ENCODE measurements at places on chromosomes 4 and X.

GRCh38 chr4:129218897-129219296, 122.9 kb downstream of the C4orf33 start:
- no peak for ATAC-seq

GRCh38 chr4:53714236-53715140, 123.2 kb upstream of the LNX1 start:
- ATAC-seq = no peak

GRCh38 chr4:90025248-90025647, 101.9 kb upstream of the CCSER1 start:
- no peak for ATAC-seq

DNA sequence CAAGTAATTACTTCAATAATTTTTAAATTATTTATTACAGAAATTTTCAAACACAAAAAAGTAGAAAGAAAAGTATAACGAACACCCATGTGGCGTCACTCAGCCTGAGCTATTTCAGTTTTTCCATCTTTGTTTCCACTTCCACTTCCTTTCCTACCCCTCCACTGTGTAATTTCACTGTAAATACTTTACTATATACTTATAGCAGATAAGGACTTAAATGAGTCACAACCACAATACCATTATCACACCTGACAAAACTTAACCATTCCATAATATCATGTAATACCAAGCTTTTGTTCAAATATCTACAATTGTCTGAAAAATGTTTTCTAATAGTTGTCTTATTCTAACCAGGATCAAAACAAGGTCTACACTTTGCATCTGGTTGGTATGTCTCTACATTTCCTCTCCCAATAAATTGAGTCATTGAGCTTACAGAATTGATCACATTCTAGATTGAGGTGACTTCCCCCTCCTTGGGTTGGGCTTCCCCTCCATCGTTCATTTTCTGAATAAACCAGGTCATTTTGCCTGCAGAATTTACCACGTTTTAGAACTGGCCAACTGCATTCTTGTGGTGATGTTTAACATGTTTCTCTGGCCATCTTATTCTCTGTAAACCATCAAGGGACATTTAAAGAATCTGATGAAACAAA, 48.7 kb downstream of the ATP10D start:
- peak; percentile 61 for ATAC-seq

DNA sequence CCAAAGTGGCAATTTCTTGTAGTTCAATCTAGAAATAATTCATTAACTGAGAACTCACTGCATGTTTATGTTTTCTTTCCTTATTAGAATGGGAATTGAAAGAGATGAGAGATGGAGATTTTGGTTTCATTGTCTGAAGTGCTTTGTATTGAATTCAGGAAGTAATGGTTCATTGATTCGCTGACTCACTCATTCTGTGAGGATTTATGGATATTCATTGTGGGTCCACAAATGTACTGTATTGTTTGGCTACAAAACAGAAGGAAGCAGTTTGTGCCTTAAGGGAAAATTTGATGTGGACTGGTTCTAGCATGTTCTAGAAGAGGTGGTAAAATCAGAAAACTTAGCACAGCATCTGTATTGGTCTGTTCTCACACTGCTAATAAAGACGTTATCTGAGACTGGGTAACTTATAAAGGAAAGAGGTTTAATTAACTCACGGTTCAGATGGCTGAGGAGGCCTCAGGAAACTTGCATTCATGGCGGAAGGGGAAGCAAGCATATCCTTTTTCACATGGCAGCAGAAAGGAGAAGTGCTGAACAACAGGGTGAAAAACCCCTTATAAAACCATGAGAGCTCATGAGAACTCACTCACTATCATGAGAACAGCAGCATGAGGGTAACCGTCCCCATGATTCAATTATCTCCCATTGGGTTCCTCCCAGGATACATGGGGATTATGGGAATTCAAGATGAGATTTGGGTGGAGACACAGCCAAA, 132.3 kb upstream of the VCX3A start:
- no peak for ATAC-seq

DNA sequence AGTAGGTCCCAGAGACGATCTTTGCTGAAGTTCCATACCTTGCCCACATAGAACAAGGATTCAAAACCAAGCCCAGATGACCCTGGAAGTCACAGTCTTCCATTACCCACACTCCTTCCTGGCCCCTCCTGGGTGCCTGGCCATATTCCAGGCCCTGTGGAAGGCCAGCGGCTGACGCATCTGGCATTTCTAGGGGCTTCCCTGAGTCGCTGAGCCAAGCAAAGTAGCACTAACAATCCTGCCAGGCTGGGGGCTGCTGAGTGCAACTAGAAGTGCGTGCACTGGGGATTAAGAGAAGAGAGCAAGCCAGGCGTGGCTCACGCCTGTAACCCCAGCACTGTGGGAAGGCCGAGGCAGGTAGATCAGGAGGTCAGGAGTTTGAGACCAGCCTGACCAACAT, 175.2 kb upstream of the CPEB2 start:
- no peak for ATAC-seq

DNA sequence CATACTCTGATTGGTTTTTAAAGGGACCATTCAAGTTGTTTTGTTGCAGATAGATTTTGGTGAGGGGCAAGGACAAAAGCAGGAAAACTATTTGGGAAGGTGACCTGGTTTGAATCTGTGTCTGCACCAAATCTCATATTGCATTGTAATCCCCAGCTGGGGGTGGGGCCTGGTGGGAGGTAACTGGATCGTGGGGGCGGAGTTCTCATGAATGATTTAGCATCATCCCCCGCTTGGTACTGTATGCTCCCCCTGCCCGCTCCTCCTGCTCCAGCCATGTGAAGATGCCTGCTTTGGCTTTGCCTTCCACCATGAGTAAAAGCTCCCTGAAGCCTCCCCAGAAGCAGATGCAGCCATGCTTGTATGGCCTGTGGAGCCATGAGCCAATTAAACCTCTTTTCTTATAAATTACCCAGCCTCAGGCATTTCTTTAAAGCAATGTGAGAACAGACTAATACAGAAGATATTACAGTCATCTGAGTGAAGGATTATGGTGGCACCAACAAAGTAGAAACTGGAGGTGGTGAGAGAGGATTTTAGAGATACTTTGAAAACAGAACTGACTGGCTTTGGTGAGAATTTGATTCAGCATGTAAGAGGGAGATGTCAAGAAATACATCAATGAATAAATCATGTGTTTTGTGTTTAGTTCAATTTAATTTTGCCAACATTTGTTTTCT, 14.4 kb downstream of the IL21 start:
- peak; percentile 28 for ATAC-seq

GRCh38 chr4:176205299-176205698, 9.9 kb upstream of the SPATA4 start:
- no peak for ATAC-seq

Measured in activated T-helper 17 cell treated with anti-CD3 and anti-CD28 coated beads, Interleukin-2, amount 50 U/mL, for 72 hours (primary cell).